ENCODE measurements at places on chromosomes 5 and 9.

DNA sequence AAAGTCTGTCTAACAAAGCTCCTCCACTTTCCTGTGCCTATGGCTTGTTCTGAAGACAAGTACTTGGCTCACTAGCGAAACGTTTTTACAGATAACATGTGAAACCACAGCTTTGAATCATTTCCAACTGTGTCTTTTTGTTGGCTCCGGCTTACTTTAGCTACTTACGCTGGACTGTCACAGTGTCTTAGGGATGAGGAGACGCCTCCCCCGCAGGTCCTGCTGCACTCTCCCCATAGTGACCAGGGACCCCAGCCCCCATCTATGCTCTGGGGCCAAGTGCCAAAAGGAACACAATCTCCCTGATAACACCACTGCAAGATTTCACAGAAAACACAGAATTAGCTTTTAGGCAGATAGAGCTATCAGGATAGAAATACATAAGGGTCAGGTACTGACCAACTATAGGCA, 219.1 kb downstream of the ADAMTS6 start:
- DNase-seq, result no peak

- DNase-seq, result no peak
Measured at GRCh38 chr5:51378448-51379330, 4.6 kb upstream of the ISL1 start.

DNA sequence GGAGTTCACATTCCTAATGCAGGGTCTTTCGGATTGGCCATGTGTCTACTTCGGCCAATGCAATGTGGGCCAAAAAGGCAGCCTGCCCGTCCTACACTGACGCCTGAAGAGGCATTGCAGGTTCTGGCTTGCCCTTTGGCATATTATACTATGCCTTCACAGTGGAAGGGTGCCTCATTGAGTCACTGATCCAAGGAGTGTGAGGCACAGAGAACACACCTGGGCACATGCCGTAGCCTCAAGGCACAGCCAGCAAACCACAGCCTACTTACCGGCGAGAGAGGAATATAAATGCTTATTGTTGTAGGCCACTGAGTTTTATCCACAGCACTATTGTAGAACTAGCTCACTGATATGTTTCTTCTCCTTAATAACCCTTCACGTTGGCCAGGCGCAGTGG, 409.6 kb downstream of the GADD45G start:
- DNase-seq, result no peak

DNA sequence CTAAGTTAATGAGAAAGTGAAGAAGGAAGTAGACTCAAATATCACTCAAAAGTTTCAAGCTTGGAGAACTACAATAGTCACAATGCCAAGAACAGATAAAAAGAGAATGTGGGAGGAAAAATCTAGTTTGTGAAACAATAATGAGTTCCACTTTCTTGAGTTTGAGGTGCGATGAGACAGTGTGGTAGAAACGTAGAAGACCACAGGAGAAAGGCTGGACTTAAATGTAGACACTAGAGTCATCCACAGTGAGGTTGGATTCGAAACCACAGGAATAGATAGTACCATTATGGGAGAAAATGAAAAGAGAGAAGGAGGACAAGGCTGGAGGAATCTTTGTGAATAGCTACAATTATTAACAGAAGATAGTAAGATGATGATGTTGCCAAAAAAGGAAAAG, 141.1 kb upstream of the LRRTM2 start:
- DNase-seq, result no peak

DNA sequence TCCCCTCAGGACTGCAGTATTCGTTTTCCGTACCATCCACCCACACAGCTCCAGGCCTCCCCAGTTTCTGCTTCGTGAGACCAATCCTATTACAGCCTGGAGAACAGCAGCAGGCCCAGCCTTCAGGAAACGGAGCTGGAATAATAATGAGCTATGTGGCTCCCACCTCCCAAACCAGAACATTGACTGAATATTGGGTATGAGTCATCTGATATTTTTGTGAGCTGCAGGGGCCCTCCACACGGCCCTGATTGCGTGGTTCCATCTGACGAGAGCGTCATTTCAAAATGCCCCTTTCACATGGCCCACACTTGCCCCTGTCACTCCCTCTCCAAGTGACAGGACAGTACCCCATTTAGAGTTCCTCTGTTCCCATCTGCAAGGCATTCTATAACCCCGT, 192.0 kb downstream of the BRINP1 start:
- DNase-seq, result no peak

DNA sequence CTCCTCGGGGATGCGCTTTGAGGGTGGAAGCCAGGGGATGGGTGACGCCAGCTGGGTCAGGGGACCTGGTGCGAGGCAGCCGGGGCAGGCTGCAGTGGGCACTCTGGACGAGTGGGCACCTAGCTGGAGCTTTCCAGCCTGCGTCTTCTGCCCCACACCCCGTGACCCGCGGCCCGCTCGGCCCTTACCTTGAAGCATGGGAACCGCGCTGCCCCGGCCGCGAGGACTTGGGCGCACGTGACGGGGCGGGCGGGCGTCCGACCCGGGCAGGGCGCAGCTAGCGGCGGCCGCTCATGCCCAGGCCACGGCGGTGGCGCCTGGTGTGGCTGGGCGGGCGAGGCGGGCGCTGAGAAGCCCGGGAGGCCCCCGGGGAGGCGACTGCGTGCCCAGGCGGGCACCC, 300 bp downstream of the FAM163B start:
- no peak for DNase-seq

DNA sequence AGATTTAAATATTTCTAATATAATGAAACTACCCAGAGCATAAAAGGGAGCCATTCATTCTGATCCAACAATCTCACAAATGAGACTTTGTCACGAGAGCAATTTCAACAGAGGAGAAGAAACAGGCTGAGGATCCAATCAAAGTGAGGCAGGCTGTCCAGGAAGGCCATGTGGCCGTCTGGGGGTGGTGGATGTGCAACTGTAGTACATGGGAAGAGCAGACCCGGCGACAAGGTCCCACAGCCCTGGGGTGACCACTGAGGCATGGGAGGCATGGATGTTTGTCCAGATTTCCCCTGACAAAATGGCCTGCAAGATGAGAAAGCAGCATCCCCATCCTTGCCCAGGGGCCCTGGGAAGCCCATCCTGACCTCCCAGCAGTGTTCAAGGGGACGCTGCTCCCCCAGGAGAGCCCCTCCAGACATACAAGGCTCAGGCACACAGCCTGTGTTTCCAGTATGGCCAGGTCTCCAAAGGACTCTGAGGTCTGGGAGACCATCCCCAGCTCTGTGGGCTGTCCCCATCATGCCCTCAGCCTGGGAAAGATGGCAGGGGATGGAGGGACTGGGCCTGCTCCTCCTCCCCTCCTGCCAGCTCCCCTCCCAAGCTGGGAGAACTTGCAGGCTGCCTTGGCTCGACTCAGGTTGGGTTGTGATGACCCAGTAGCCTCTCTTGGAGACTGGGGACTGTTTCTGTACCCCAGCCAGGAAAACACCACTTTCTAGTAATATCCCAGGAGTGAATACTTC, 27.5 kb upstream of the FCN2 start:
- DNase-seq, result no peak
